ENCODE measurements at places on chromosomes 4 and X.

- DNase-seq, result no peak
Observed at GRCh38 chrX:69066966-69067525, 98.2 kb downstream of the PJA1 start.

DNA sequence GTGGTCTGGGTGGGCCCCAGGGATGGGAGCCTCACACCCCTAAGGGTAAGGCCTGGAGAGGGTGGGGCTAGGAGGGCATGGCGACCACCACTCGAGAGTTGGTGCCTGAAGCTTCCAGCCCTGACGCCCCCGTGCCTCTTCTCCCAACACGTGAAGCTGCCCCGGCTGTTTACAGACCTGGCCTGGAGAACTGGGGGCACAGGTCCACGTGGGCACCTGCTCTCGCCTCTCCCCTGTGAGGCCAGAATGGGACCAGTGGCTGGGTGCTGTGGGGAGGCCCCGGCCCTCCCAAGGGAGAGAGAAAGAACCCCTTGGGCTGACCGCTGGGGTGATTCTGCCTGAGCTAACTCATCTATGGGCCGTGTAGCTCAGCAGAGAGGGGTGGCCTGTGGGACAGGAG lies 15.5 kb downstream of the NAT8L start:
- DNase-seq, result no peak

DNA sequence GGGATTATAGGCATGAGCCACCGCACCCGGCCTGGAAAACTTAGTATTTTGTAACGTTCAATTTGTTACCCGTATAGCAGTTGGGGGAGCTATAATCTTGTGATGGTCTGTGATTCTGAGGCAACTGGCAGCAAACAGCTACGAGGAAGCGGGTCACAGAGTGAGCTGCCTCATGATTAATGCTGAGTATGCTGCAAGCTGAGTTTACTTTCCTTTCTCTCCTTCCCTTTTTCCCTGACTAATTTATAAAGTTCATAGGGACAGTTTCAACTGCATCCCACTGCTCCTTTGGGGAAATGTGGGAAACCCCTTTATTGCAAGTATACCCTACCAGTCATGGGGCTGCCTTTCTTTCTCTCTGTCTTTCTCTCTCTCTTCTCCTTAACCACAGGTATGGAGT lies 17.7 kb upstream of the ELOVL6 start:
- no peak for DNase-seq

GRCh38 chr4:15459706-15460105 lies 10.0 kb upstream of the CC2D2A start:
- DNase-seq, result no peak

DNA sequence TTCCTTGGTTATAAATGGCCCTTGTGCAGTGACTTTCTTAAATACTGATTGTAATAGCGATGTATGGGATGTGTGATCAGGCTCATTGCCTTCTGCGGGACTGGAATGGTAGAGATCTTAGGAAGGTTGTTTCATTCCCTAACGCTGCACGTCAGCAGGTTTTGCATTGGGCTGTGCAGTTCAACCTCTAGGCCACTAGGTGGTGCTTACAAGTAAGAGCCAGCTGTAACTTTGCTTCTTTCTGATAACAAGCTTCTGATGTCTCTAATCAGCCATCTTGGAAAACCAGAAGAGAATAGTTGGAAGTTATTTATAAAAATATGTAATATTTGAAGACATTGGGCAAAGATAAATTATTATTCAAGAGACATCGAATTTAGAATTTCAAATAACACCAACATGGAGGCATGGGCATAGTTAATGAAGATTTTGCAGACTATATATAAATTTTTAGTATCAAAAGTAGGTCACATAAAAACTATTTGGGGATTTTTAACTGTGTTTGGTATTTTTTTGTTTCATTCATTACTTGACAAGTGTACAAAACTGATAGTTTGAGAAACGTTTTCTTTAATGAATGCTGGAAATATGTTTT lies 339.7 kb upstream of the PCDH7 start:
- DNase-seq, result no peak

GRCh38 chr4:9987749-9988362 lies 33.4 kb downstream of the SLC2A9 start:
- DNase-seq, result no peak

DNA sequence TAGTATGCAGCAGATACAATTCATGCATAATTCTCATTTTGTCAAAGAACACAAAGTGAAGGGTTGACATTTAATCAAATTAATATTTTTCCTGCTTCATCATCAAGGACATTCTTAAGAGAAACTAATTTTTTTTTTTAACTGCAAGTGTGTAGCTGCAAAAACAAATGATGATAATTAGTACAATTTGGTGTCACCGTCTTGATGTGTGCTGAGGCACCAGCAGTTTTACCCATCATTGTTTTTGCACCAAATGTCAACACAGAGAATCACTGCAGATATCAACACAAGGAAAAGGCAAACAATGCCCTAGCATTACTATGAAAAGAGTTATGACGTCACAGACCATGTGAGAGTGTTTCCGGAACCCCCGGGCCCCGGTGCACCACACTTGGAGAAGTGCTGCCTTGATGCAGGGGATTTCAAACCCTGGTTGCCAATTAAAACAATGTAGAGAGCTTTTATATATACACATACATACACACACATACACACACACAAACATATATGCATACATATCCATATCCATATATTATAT lies 55.9 kb downstream of the AGA start:
- DNase-seq, result no peak

GRCh38 chr4:69782651-69783310 lies 22.4 kb upstream of the SULT1B1 start:
- no peak for DNase-seq

GRCh38 chrX:154517101-154517781 lies 1.2 kb upstream of the FAM3A start:
- no peak for DNase-seq

GRCh38 chr4:38856524-38857337 lies at the start of gene TLR6:
Gene TLR6 (minus strand): TSS chr4:38856817. CDS start chr4:38829473, 27,344 bp downstream.
- peak; percentile 52 for DNase-seq

DNA sequence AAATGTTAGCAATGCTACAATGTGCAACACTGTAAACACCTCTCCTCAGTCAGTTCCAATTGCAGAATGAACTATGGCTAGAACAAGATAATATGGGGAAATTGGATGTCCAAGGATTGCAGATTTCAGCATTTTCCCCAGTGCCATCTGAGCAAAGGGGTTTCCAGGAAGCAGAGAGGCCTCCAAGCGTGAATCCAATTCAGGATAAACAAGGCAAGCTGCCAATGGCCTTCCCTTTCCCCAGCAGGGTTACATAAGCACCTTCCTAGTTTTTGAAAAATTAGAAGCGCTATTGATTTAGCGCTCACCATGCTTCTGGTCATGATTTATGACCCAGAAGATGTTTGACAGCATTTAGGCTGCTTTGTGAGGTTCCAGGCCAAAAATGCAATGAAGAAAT lies 223.0 kb upstream of the GATB start:
- DNase-seq, result no peak

GRCh38 chrX:42857766-42858165 lies 79.8 kb upstream of the PPP1R2C start:
- DNase-seq, result no peak

GRCh38 chr4:17283251-17283650 lies 228.6 kb downstream of the QDPR start:
- no peak for DNase-seq

DNA sequence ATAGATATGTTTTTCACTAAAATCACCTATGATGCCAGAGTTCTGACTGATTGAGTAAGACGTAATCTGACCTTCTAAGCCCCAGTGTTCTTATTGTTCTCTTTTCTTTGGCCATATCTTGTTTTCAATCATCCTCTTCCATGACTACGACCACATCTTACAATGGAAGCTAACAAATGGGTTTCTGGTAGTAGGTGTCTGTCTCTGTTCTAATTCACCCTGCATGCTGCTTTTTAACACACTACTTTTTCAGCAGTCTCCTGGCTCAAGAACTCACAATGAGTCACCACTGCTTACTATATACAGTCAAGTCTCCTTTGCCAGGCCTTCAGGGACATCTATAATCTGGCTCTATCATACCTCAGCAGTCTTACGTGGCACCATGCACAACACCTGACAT lies 146.1 kb downstream of the NEXMIF start:
- no peak for DNase-seq

- DNase-seq, result no peak
Observed at GRCh38 chr4:23291139-23291538, 598.4 kb downstream of the GBA3 start.

- DNase-seq, result peak; percentile 7
Observed at GRCh38 chrX:120305531-120306141, 5.6 kb downstream of the TMEM255A start.

DNA sequence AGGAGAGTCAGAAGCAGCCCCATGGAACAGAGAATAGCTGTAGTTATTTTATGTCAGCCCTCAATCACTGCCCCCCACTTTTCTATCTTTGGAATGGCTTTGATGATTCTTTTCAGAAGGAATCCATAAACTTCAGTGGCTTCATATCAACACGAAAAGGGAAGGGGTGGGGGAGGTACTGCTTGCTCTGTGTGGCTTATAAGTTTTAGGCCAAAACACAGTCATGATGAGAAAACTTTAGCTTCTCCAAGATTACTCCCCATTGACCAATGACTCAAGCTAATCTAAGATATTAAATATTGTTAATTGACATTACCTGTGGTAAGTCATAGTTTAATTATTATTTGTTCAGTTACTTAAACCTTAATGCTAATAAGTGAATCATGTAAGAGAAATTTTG lies 669.6 kb upstream of the FAM241A start:
- no peak for DNase-seq

DNA sequence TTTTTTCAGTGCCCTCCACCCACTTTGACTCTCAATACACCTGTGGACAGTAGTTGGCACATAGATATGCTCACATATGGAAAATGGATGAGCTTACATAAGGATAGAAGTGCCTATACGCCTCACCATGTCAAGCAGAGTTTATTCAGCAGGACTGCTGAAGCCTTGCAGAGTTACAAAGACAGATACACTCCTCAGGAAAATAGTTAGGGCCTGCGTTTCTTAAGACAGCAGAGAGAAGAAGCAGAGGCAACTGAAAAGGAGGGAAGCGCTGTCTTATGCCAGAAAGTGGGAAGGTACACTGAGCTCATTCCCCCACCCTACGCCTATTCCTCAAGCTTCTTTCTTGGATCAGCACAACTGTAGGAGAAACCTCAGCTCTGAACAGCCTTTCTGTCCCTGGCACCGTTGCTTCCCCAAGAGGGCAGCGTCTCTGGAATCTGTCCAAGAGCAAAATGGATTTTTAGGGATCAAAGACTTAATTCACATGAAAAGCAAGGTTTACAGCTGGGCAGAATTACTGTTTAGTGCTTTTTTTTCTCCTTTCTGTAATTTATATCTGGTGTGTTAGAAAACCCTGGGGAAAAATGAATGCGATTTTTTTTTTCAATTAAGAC lies 37.3 kb upstream of the MBTPS2 start:
- DNase-seq, result no peak

GRCh38 chr4:32189130-32189529 lies 1469.0 kb downstream of the PCDH7 start:
- no peak for DNase-seq

DNA sequence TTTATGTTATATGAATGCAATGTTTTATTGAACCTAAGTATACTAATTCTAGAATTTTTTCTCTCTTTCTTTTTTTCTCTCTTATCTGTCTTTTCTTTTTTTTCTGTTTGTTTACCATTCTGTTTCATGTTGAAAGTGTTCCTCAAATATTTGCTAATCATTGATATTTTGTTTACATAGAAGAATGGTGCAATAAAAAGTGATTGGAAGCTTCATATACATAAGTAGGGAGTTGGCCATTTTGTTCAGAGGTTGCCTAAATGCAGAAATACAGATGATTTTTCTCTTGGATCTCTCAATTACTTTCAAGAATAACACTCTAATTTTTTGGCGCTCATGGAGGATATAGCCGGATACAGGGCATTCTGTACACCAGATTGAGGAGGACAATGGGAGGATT lies 5.7 kb upstream of the SERTM2 start:
- DNase-seq, result no peak

DNA sequence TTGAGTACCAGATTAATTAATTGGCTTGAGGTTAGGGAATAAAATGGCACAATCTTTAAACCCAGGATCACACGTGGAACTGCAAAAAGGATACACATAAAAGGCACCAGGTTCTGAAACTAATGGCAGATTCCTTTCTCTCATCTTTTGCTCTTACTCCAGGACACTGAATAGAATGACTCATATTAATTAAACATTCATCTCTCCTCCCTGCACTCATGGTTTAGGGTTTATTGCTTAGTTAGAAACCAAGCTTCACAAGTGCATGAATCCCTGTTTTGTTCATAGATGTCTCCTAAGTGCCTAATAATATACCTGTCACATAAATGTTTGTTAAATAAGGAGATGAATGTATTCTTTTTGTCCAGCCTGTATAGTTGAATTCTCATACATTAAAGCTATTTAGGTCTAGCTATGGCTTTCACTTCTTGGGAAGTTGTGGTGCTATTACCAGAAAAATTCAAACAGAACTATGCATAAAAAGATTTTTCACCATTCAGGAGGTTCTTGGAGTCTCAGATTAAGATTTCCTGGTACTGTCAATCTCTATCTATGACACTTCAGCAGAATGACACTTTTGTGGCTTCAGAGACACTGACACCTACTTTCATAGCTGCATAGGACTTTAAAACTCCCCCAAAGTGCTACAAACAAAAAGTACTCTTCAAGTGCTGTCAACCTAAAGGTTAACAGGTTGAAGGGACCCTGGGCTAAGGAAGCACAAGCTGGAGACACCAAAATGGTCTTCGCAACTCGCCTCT lies 7.4 kb downstream of the CORIN start:
- DNase-seq, result no peak

GRCh38 chr4:114320126-114320525 lies 278.5 kb upstream of the UGT8 start:
- DNase-seq, result no peak

DNA sequence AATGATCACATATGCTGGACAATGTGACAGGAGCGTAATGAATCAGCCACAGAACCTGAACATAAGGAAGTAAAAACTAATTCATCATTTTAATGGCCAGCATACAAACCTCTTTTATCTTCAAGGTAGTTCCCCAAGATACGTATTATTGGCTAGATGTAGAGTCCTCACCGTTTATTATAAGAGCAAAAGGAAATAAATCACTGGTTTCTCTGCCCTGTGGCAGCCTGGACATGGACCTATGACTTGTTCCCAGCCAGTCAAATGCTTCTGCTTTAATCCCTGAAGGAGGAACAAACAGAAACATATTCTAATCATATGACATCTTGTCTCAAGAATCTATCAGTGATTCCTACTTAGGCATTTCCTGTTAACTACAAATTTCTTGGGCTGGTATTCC lies 86.8 kb upstream of the FAM241A start:
- no peak for DNase-seq

GRCh38 chr4:135408109-135408508 lies 1206.5 kb upstream of the PABPC4L start:
- DNase-seq, result no peak
